Panc1 (cell line): ENCODE measurements at places on chromosomes 4 and X.
A peak's percentile ranks its signal among the peaks of the same experiment; 100 is the strongest.

GRCh38 chr4:80709082-80709869 is 321.2 kb upstream of the BMP3 start:
- no peak for DNase-seq

GRCh38 chr4:72073816-72074215 is 42.0 kb downstream of the NPFFR2 start:
- DNase-seq = no peak

- no peak for DNase-seq
Observed at GRCh38 chrX:40318801-40319200, 221.0 kb upstream of the BCOR start.

DNA sequence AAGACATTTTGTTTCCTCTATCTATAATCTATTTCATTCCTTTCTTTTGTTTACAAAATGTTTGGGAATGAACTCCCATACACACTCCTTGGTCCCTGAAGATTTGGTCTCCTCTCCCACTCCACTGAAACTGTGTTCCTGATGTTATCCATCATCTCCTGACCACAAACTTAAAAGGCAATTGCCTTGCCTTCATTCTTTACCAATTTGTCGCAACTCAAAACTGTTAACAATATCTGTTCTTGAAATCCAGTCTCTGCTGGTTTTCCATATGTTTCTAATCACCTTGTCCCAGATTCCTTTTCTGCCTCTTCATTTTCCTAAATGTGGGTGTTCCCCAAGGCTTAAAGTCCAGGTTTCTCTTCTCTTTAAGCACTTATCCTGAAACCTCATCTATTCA is 262.2 kb upstream of the TTC29 start:
- no peak for DNase-seq

DNA sequence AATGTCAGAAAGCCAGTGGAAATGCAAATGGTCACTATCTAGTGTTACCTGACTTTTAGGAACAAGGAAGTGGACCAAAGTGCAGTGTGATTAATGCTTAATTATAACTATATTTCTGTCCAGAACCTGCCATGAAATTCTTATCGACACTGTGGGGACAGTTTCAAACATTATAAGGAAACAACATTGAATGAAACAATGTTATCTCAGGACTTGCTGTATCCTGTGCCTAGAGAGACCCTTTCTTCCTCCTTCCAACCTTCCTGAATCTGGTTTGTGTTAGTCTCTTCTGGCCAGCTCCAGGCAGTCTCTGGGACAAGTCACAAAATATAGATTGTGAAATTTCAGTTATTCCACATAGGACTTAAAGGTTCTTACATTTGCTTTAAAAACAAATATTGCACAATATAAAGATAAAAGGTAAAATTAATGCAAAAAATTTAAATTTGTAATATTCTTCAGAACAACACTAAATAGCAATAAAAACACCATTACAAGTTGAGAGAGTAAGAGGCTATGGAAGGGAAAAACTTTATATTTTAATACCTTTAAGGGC is 203.4 kb downstream of the ZNF674 start:
- DNase-seq = no peak

GRCh38 chrX:15973946-15974345 is 119.3 kb upstream of the AP1S2 start:
- no peak for DNase-seq

DNA sequence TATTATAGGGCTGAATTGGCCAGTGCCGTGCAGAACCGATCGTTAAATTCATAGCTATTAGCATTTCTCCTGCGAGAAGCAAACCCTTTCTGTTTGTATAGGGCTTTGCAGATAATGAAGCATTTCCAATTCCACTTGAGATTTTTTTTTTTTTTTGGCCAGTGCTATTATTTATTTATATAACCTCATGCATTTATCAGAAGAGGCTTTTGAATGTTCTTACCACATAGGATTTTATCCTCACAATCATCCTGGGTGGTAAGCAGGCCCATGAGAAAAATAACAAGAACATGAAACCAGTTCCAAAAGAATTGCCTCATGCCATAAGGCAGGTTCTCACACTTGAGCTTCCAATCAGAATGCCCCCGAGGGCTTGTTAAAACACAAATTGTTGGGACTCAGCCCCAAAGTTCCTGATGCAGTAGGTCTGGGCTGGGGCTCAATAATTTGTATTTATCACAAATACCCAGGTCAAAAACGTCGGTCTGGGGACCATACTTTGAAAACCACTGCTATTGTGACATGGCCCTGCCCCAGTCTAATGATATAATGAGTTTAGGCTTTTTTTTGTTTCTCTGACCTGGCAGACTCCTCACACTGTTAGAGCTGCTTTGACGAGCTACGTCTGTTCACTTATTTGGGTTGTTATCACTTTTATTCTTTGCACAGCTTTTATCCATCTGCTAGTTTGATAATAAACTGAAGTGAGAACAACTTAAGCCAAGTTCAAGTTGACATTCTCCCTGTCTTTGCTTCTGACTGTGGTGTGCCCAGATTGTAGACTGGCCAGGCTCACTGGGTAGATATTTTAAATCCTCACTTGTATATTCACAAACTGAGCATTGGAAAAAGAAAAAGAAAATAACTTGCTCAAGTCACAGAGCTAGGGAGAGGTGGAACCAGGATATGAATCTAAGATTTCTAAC is 20.1 kb downstream of the SUPT20HL1 start:
- no peak for DNase-seq

GRCh38 chr4:10371121-10371520 is 86.1 kb downstream of the ZNF518B start:
- no peak for DNase-seq

DNA sequence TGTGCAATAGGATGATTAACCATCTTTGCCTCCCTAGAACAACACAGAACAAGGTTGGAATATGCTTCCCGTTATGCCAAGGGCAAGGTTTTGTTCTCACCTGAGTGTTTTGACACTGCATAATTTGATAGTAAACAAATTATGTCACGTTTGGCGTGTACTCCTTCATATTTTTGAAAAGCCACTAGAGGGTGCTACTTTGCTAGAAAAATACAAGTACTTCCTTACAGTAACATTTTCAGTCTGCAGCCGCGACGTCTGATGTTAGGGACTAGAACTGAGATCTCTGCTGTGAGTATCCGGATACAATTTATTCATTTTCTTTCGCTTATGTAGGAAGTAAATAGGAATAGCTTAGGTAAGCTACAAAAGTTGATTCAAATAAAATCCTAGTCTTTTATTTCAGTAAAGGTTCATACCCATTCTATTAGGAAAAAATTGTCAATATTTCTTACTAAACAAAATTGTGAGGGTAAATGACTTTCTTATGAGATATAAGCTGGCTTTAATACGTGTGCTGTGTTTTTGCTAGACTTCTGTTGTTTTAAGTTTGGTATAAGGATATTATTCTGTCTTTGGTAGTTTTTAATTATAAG is 181.1 kb upstream of the WDFY3 start:
- DNase-seq = peak; percentile 39

DNA sequence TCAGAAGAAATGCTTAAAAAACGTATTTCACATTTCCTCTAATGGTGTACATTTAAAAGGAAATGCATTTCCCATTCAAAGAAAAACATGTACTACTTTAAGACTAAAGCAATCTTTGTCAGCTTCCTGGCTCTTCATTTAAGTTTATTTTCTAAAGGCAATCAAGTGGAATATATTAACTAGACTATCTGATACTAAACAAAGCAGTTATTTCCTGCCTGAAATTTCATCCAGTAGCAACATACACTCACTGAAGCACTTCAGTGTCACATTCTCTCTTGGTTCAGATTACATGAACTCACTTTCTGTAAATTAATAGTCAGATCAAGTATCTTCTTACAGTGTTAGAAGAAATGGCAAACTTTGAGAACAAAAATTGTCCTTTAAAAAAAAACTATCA is 42.5 kb downstream of the LRBA start:
- no peak for DNase-seq

- DNase-seq = no peak
Observed at GRCh38 chr4:140641105-140641555, 72.4 kb upstream of the UCP1 start.

DNA sequence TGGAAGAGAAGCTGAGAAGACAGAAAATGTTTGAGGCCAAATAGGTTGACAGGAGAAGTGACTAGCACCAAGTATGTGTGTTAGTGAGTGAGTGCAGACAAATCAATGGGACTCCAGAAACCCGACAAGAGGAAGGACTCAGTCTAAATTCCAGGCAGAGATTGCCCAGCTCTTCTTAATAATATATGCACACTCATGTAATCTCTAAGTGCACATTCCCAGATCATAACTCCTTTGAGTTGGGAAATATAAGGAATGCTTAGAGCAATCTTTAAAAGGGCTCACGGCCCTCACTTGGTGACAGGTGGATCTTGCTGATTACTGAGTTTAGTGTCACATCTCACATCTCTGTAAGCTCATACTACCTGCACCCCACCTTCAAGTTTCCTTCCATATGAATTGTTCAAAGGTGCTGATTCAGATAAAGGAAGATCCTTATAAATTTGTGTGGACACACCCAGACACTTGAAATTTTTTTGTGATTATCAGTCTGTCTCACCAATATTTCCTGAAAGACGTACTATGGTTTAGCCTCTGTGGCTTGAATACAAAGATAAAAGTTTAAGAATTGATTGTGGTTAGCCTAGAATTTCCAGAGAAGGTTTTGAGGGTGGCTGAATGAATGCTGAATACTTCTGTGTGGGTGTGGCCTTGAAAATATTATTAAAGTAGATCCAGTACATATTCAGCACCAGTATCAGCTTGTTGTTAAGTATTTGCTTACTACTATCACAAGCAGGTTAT is 205.1 kb upstream of the UGT8 start:
- DNase-seq = no peak

DNA sequence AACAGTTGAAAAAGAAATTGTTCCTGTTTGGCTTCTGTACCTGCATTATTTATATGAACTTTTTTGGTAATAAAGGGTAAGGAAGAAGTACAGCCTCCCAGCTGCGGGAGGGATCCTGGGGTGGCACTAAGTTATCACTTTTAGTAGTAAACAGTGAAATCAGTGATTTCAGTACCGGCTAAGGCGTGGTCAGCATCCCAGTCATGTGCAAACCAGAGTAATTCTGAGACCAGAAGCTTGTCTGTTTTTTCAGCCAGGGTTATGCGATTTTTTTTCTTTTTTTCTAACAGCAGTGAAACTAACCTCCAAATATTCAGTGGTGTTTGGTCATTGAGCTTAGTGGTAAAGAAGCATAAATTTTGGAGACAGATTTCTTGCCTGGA is 3.3 kb downstream of the EGF start:
- no peak for DNase-seq

DNA sequence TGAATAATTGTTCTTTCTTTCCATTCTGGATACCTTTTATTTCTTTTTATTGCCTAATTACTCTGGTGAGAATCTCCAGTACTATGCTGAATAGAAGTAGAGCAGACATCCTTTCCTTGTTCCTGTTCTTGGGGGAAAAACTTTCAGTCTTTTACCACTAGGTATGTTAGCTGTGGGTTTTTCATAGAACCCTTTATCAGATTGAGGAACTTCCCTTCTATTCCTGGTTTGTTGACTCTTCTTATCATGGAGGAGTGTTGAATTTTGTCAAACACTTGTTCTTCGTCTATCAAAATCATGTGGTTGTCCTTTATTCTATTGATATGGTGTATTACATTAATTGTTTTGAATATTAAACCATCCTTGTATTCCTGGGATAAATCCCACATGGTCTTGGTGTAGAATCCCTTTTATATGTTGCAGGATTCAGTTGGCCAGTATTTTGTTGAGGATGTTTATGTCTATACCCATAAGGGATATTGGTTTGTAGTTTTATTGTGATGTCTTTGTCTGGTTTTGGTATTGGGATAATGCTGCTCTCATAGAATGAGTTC is 23.6 kb downstream of the SH3BP2 start:
- DNase-seq = no peak

GRCh38 chr4:102723511-102723910 is 37.3 kb downstream of the MANBA start:
- no peak for DNase-seq

DNA sequence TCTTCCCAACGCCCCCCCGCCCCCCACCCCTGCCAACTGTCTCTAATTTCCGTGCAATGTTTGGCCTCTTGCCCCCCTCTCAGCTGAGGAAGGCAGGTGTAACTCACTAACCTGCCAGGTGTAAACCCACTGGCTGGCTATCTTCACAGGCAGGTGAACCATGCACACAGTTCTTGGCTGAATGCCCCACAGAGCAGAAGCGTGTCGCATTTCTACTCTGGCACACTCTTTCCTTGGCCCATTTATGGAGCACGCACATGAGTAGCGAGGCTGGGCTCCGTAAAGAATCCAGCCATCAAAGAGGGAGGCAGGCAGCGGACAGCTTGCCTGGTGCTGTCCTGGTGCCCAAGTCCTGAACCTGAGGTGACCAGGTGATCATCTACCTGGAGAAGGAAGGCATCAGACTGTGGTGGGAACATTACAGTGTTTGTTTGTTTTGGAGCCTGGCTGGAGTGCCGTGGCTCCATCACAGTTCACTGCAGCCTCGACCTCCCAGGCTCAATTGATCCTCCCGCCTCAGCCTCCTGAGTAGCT is 39.2 kb upstream of the CRMP1 start:
- DNase-seq = no peak

- DNase-seq = no peak
Observed at GRCh38 chr4:142077048-142077447, 440.7 kb downstream of the IL15 start.

DNA sequence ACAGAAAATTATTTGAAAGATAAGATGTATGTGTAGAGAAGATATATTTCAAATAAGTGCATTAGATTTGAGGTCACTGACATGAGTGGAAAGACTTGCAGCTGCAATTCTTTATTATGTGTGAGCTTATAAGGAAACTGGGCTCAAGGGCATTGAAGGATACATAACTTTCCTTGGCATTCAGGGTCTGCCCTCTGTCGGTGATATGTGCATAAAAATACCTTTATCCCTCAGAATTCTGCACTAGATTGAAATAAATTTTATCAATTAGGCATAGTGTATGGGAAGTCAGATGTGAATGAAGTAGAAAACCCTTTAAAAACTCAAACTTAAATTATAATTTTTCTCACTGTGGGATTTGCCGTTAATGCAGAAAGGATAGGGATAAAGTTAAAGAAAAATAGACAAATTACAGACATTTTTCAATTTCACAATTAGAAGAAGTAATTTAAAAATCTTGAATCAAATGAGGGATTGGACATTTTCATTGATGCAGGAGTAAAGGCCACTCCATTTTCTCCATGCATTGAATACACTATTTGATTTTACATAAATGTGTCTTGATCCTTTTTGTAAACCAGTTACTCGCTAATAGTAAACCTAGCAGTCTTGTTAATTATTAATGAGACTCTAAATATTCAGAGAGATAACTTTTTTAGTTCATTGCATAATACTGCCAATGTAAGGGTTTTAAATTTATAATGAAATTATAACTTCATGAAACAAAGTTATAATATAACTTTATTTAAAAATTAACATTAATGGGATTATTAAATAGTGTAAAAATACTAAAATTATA is 21.0 kb upstream of the ETNPPL start:
- no peak for DNase-seq
